ENCODE measurements at places on chromosomes 13 and 19.
A peak's percentile ranks its signal among the peaks of the same experiment; 100 is the strongest.

- no peak for DNase-seq
These were observed 39.5 kb upstream of the TEX29 start for GRCh38 chr13:111280681-111281585.

GRCh38 chr13:23810685-23811240 lies 78.4 kb downstream of the MIPEP start:
- DNase-seq: no peak

DNA sequence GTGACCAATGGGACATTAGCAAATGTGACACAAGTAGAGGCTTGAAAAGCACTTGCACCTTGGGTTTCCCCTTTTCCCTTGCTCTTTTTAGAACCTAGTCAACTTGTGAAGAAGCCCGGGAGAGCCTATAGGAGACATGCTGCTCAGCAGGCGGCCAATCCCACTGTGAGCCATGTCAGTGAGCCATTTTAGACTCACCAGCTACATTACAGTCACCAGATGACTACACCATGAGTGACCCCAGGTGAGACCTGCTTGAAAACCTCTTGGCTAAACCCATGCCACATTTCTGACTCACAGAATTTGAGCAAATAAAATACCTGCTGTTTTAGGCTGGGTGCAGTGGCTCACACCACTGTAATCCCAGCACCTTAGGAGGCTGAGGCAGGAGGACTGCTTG lies 317.5 kb downstream of the KLF12 start:
- peak; percentile 2 for DNase-seq

- DNase-seq: peak; percentile 19
These were observed 30.0 kb downstream of the VAV1 start for GRCh38 chr19:6802336-6803035.

DNA sequence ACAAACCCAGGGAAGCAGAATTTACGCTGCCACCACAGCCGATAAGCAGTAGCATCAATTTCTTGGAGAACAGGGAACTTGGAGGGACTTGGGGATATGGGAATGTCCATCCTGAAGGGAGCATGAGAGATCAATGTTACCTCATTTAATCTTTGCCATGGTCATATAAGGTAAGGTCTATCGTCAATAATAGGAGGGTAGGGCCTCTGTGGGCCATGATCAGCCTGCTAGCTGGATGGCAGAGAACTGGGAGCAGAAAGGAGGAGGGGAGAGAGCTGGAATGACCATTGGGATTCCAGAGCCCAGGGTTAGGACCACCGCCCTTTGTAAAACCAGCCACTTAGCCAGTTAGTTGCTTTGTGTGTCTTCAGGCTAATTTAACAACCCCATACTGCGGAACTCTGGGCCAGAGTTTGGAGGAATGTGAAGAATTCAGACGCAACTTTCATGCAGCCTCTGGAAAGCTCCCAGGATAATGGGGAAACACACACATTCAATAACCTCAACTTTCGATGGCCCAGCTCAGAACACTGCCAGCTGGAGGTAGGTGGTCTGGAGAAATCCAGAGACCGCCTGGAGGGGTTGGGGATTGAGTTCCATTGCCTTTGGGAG lies 40.3 kb downstream of the ZNF557 start:
- no peak for DNase-seq

GRCh38 chr19:4794971-4795370 lies 3.4 kb downstream of the FEM1A start:
- DNase-seq: no peak

GRCh38 chr13:51000571-51001260 lies 91.1 kb downstream of the RNASEH2B start:
- DNase-seq: no peak

DNA sequence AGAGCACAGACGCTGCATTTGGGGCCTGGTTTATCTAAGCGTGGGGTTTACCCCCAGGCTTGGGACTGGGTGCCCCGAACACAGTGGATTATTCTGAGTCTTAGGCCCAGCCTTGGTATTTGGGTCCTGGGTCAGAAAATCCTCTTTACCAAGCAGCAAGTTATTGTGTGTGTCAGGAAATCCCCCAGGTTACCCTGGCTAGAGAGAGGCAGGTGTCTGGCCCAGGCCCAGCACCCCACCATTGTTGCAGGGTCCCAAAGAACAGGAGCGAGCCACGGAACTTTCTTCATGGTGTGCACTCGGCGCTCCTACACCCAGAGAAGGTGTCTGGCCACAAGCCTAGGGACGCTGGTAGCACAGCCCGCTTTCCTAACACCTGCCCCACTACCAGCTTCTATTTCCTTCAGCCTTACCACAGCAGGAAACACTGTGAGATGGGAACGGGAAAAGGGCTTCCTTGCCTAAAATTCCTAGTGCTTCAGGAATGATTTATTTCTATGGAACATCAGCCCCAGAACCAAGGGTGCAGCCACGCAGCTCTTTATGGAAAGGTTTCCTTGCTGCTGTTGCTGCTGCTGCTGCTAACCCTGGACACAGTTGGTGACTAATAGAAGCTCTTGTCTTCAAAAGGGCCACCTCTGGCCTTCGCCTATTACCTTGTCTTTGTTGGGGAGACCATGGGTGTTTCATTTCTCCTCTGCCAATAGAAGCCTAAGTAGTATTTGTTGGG lies 7.4 kb upstream of the CDX2 start:
- DNase-seq: no peak

- DNase-seq: no peak
These were observed 47.9 kb downstream of the DCT start for GRCh38 chr13:94431574-94431973.

GRCh38 chr13:113884821-113885220 lies 20.9 kb upstream of the GAS6 start:
- DNase-seq: no peak

GRCh38 chr13:43086181-43086580 lies 62.8 kb downstream of the DNAJC15 start:
- DNase-seq: no peak

DNA sequence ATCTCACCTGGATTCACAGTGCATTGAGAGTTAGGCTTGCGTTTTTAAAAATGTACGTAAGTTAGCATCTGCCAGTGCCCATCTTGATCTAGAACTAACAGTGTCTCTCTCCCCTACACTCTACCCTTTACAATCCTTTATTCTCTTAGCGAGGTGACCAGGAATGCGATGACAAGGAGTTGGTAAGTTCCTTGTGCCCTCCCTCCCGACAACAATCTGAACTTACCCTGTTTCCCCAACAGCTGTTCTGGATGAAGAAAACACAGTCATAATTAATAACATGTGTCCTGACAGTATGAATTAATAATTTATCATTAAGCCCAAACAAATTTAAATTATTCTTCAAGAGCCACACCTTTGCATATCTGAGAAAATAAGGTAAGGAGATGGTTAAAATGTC lies 6.3 kb downstream of the TSHZ3 start:
- no peak for DNase-seq

- DNase-seq: no peak
These were observed 7.7 kb downstream of the ADAT3 start for GRCh38 chr19:1912760-1913505.

GRCh38 chr13:101763191-101763590 lies 310.7 kb downstream of the ITGBL1 start:
- DNase-seq: no peak

DNA sequence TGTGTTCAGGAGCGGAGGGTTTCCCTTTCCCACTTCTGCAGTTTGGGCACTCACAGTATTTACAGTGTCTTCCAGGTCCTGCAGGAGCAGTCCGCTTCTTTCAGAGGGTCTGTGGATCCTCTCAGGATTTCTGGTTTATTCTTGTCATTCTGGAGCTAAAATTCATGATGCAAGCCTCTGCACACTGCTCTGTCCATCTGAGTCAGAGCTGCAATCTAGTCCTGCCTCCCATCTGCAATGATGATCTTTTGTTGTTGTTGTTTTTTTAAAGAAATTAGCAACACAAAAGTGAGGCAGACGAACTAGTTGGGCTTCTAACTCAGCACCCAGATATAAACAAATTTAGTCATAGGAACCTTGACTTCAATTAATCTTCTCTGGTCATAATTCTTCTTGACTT lies 86.5 kb downstream of the DLEU7 start:
- no peak for DNase-seq

DNA sequence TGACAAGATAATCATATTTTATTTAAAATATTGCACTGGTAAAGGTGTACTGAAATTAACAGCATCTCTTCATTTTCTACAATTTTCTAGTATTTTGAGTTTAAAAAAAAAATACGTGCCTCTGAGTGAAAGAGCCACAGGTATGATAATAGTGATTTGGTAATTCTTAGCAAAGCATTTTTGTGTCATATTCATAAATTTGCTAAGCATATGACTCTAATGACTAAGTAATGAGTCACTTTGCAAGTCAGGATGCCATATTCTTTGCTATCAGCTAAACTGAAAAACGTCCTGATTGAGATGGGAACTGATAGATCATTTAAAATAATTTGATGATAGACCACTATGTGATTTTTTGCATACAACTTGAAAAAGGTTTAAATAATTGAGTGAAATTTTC lies 136.1 kb upstream of the IRS2 start:
- DNase-seq: no peak

DNA sequence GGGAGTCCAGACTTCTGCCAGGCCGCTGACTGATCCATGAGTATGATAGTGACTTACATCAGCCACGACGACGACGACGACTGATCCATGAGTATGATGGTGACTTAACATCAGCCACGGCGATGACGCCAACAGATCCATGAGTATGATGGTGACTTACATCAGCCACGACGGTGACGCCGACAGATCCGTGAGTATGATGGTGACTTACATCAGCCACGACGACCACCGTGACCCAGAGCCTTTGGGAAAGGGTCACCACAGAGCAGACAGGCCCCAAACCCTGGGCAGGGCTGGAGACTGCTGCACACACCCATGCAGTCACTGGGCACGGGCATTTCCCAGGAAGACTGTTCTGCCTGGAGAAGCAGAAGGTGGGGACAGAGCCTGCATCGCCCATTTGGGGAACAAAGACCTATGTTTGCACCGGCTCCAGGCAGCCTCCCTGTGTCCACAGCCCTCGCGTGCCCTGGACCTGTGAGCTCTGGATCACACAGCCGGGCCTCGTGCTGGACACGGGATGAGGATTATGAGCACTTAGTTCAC lies 130.9 kb upstream of the SPACA7 start:
- DNase-seq: no peak

DNA sequence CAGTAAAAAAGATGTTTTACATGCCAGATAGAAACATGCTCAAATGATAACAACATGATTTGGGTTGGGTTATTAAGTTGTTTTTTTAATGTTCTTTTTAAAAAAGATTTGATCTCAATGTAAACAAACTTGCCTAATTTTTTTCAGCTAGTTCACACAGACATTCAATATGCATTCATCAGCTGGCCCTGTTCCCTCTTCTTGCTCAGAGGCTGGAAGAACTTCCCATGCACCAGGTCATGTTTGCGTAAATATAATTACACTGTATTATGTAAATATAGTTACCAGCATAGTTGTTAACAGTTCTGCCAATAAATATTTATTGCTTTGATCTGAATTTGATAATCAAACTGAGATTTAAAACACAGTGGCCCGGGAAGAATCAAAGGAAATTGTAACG lies 70.6 kb downstream of the ATP11A start:
- no peak for DNase-seq

GRCh38 chr13:50074843-50075242 lies 59.6 kb downstream of the KCNRG start:
- no peak for DNase-seq

GRCh38 chr13:110915874-110916206 lies 971 bp upstream of the ANKRD10 start:
- DNase-seq: no peak

DNA sequence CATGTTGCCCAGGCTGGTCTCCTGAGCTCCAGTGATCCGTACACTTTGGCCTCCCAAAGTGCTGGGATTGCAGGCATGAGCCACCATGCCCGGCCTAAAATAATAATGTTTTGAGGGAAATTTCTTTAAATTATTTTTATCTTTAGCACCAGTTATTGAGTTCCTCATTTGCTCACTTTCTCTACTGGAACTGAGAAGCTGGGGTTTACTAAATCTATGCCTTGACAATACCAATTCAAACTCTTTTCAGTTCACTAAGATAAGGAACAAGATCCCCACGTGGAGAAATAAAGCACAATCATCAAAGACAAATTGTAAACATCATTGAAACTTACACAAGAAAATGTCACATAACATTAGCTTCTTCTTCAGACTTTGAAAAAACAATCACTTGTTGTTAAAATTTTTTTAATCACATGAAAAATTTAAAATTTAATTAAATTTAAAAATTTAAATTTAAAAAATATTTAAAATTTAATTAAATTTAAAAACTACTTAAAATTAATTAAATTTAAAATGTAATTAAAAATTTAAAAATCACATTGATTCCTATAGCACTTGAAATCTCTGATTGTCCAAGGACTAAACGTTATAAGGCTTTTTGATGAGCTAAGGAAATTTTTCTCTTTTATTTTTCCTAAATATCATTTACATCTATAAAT lies 25.2 kb upstream of the XPO4 start:
- no peak for DNase-seq

GRCh38 chr13:97851269-97851668 lies 102.2 kb upstream of the IPO5 start:
- no peak for DNase-seq

DNA sequence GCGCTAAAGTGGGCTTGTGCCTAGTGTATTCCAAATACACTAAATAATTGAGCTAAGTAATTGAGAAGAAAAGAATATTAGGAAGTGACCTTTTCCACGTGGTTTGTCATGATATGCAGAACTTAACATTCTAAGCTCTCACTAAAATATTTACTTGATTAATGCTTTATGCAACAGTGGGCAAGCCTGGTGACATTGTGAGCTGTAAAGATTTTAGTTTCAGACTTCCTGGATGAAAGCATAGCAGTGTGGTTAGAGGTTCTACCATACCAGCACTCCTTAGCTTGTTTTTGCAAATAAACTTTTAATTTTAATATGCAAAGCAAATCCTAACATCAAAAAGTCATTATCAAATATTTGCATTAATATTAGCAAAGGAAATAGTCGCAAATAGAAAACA lies 1065.1 kb upstream of the SPRY2 start:
- DNase-seq: no peak

DNA sequence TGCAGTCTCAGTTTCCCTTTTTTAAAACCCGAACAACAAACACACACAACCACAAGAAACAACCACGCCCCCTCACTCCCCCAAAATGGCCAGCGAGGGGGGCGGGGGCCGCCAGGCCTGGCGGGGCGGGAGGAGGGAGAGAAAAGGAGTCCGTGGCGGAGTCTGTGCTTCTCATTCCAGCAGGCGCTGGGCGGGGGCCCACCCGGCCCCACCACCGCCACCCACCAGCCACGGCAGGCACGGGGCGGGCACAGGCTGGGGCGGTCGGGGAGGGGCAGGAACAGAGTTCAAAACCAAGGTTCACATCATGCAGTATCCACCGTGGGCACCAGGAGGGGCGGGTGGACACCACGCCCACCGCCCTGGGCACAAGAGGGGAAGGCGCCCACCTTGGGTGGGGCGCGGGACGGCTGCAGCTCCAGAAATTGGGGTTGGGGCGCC lies 12.9 kb downstream of the DPF1 start:
- no peak for DNase-seq

- DNase-seq: no peak
These were observed 7.8 kb upstream of the CEACAM5 start for GRCh38 chr19:41700381-41701195.
